ENCODE measurements at places on chromosomes 7 and 10.

DNA sequence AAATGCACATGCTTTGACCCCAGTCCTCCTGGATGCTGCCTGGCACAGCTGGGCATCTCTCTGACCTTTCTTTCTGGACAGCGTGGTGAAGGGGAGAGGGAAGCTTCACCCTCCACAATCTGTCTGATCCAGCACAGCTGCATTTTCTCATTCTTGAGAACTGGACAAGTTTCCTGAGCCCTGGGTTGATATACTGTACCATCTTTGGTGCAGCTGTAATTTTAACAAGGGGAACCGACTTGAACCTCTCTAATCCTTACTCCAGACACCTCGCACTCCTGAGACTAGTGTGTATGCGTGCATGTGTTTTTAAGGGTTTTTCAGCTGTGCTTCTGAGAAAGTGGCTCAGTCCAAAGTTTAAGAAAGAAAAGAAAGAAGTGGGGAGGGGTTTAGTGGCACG is 655.7 kb downstream of the INHBA start:
- no peak for DNase-seq

GRCh38 chr7:149776289-149776688 is 2.9 kb upstream of the ZNF467 start:
- DNase-seq = no peak

DNA sequence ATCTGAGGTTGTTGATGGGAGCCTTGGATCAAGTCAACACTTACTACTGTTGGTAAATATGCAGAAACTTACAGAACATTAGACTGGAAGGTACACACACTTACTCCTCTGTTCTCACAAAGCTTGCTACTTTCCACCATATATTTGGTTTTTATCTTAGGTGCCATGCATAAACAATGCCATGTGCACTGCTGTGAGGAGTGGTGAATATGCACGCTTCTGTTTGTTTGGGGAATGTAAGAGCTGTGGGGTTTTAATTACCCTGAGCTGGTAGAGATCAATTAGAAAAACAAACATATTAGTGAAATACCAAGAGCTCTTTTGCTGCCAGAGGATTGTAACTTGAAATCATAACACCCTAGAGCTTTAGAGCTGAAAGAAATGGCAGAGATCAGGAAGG is 79.8 kb upstream of the ARID5B start:
- no peak for DNase-seq

DNA sequence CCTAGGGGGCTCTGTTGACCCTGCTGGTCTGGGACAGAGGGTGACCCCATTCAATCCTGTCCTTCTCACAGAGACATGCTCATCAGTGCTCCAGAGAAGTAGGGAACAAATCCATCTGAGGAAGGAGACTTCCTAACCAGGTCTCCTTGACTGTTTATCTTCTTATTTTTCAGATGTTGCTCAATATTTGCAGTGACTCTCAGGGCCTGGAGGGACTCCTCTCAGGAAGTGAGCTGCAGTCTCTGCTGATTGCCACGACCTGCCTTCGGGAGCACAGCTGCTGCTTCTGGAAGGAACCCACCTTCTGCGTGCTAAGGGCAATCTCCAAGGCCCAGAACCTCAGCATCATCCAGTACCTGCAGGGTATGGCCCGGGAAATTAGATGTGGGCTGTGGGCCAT is 41.0 kb downstream of the WDFY4 start:
- no peak for DNase-seq

DNA sequence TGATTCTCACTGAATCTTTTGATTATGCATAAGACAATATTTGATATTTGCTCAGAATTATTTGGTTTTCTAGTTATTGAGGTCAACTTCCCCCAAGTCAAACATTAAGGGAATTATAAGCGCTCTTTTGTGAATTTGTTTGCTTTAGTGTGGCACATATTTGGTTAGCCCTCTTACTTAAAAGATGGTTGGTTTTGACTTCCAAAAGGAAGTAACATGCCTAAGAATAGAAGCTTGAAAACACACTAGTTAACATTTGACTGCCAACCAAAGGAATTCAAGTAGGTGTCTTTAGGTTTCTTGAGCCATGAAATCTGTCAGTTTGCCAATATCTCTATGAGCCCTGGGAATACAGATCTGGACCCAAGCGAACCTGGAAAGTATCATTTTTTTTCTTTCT is 24.9 kb downstream of the STEAP4 start:
- DNase-seq = no peak

GRCh38 chr10:102119417-102120141 is 589 bp downstream of the LDB1 start:
- DNase-seq = no peak

GRCh38 chr10:18214691-18215563 is 74.7 kb downstream of the CACNB2 start:
- DNase-seq = no peak

GRCh38 chr10:78715435-78715834 is 353.3 kb upstream of the ZMIZ1 start:
- DNase-seq = no peak

DNA sequence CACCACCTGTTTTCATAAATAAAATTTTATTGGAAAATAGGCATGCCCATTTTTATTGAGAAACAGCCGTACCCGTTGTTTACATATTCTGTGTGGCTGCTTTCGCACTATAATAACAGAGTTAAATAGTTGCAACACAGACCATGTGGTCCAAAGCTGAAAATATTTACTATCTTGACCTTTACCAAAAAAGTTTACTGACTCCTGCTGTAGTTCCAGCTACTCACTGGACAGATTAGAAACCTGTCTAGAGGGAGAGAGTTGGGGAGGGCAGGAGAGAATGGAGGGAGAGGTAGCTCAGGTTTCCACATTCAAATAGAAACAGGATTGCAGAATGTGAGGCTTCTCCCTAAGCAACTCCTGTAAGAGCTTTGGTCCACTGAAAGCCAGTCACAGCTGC is 55.1 kb upstream of the GLCCI1 start:
- DNase-seq = no peak

DNA sequence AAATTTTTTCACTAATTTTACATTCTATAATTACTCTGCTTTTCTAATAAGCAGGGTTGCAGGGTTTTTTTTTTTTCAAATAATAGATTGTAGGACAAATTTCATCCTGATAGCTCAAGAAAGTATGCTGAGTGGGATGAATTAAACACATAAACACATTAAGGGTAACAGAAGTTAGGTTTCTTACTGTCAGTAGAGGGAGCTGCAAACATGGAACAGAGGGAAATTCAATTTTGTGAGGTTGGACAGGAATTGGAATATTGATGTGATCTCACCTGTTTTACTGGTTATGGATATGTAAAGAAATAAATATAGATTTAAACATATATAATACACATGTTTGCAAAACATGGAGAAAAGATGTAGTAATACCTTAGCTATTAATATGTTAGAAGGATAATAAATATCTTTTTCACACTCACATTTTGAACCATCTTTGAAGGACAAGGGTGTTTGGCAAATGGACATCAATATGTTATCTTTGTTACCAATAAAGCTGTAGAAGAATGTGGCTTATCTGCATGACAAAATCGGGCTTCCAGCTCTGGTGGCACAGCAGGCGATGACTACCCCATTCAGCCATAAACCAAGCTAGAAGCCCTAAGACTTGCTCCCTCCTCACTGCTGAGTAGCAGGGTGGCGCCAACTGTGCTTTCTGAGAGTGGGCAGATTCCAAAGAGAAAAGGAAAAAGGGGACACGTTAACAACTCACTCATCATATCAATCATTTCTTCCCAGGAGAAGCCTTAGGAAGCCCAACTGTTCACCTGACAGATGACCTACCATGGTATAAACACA is 1257.4 kb downstream of the GATA3 start:
- no peak for DNase-seq

- peak; percentile 85 for DNase-seq
Observed at GRCh38 chr7:151368136-151368571, 26.5 kb downstream of the NUB1 start.

GRCh38 chr10:29144126-29144525 is 144.7 kb upstream of the LYZL1 start:
- DNase-seq = no peak

DNA sequence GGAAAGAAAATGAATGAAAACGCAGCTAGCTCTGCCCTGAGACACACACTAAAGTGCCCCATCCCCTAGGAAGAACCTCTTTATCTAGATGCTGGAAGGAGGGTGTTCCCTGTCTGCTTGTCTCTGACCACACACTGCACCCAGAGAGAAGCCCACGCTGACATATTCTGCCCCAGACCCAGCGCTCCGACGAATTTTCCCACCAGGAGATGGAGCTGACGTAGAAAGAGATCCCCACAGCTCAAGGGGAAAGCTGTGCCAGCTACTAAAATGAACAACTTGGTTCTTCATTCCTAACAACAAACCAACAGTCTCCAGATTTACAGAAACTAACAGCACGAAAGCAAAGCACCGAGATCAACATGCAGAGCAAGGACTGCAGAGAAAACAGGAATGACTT is 73.3 kb downstream of the KIAA1549 start:
- DNase-seq = no peak

- no peak for DNase-seq
Observed at GRCh38 chr10:117622471-117623184, 80.1 kb downstream of the EMX2 start.

DNA sequence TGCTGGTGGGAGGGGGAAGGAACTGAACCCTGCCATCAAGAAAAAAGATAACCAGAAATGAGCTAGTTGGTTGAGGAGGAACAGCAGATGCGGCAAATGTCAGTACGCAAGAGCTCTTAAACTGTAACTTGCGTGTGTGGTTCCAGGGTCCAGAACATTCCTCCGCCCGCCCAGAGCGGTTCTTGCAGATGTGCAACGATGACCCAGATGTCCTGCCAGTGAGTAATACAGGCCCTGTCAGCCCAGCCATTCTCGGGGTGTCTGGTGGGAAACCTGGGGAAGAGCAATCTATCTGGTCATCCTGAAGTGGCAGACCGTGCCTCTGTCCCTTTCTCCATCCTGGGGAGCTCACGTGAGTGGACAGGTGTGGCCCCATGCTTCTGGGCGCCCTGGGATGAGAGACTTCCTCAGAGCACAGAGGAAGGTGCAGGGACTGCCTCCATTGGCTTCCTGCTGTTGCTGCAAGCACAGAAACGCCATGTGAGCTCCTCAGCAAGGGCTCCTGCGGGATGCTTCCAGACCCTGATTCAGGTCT is 50.5 kb upstream of the ZMIZ2 start:
- no peak for DNase-seq

DNA sequence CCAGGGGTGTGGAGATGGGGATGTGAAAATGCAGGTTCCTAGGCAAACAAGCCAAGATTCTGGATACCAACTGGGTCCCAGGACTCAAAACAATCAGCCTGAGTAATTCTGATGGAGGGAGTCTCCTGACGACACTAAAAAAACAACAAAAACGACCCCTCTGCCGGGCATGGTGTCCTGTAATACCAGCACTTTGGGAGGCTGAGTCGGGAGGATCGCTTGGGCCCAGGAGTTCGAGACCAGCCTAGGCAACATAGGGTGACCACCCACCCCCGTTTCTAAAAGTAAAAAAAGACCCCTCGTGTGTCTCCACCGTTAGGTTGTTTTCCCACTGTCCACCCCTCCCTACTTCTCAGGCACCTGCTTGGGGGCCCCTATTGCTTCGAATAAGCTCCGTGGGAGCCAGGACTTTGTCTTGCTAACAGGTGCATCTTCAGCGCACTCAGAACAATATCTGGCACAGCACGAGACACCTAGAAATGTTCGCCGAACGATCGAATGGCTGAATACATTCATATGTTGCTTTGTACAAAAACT is 743 bp upstream of the NRF1 start:
- DNase-seq = no peak

- DNase-seq = no peak
Observed at GRCh38 chr7:98685541-98685940, 68.5 kb downstream of the NPTX2 start.

GRCh38 chr7:28570970-28571288 is 158.6 kb downstream of the CREB5 start:
- no peak for DNase-seq

GRCh38 chr10:74187237-74187636 is 36.2 kb downstream of the ADK start:
- no peak for DNase-seq

GRCh38 chr7:94813917-94814316 is 93.5 kb upstream of the PPP1R9A start:
- no peak for DNase-seq

GRCh38 chr10:52379287-52379686 is 65.2 kb downstream of the DKK1 start:
- no peak for DNase-seq

- DNase-seq = no peak
Observed at GRCh38 chr10:46247808-46248569, 38.8 kb upstream of the ANTXRL start.
